ENCODE measurements at places on chromosomes 3 and 15.

GRCh38 chr15:74870436-74871215 is 2.5 kb downstream of the SCAMP2 start:
- no peak for DNase-seq

DNA sequence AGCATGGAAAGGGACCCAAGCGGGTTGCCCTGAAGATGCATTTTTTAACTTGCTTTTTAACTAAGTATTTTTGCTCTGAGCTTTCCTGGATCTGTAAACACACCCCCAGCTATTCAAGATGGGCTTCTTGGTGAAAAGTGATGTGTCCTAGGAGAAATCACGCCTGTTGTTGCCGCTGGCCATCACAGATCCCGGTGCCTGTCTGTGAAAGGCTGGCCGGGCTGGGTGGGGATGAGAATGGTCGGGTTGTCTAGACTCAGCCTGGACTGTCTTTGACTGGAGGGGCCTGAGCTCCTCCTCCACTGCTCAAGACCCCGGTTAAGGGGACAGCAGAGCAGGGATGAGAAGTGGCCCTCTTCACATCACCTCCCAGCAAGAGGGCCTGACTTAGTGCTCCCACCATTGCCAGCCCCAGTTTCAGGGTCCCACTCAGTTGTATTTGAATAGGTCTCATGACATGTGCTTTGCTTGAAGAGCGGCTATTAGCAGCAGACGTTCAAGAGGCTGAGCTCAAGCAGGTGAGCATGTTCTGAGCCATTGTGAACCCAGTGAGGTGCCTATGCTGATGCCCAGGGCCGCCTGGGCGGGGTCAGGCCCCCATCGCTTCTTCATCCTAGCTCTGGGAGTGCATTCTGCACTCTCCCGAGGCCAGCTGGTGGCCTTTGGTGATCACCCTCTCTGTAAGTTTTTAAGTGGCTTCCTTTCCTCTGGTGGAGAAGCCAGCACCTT is 79.9 kb downstream of the IGF1R start:
- no peak for DNase-seq

GRCh38 chr3:72310419-72311380 is 525.8 kb upstream of the PROK2 start:
- no peak for DNase-seq

- DNase-seq, result no peak
Observed at GRCh38 chr3:104396974-104397669, 969.6 kb upstream of the ALCAM start.

- DNase-seq, result no peak
Observed at GRCh38 chr3:194872669-194872977, 186.9 kb downstream of the FAM43A start.

DNA sequence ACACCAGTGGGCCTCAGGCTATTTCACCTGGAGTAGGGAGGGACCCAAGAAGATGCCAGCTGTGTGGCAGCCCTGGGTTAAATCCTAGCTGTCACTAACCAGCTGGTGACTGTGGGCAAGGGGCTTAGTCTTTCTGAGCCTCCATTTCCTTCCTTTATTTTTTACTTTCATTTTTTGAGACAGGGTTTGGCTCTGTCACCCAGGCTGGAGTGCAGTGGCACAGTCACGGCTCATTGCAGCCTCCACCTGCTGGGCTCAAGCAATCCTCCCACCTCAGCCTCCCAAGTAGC is 108.0 kb upstream of the SMAD3 start:
- DNase-seq, result no peak

GRCh38 chr15:91853948-91854638 is 585 bp downstream of the SLCO3A1 start:
- DNase-seq, result peak; percentile 79

DNA sequence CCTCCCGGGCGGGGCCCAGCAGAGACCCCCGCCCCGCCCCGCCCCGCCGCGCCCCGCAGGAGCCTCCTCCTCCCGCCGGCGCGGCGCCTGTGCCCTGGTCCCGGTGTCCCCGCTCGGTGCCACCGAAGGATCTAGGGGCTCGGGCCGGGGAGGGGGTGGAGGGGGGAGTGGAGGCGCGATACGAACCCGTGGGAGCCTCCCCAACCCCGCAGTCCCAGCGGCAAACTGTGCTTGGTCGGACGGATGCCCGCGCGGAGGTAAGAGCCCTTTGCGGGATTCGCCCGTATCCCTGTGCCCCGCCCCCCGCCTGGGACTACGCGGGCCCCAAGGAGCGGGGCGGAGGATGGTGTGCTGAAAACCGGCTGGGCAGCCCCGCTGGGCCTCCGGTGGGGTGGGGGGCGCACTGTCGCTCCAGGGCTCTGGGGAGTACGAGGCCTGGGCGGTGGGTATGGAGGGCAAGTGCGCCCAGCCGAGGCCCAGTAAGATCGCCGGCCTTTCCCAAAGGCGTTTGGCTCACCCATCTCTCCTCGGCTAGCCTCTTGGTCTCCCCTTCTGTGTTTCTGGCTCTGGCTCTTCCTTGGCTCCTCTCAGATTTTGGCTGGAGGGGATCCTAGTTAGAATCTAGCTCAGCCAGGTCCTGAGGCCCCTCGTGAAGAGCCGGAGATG is 65.6 kb upstream of the POLG start:
- no peak for DNase-seq

DNA sequence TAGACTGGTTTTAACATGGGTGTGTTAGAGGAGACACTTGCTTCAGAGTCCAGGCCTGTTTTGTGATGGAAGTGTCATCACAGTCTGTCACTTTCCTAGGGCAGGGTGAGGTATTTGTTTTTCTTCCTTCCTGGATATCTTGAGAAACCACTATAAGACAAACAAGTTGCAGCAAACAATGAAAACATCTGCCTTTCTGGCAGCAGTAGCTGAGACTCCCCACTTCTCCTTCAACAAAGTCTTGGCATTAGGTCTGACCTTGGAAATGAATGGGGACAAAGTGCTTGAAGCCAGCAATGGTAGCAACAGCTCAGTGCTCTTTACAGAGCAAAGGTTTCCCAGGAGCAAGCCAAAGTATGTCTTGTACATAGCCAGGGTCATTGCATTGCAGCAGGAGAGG is 64.6 kb downstream of the CD200 start:
- DNase-seq, result no peak

- no peak for DNase-seq
Observed at GRCh38 chr3:72174890-72175289, 389.9 kb upstream of the PROK2 start.

DNA sequence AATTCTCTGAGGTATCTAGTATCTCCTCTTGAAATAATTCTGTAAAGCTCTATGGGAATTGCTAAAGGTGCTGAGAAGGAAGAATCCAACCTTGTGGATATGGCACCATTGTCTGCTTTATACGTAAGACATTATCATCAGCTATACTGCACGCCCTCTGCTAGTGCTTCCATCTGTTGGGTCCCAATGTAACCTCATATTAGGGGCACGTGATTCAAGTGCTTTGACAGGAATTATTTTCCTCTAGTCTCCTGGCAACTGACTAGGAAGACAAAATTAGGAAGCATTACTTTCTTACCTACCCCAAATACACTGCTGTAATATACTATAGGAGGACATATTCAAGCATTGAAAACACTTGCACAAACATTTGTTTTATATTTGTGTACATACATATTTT is 24.0 kb downstream of the COPS2 start:
- DNase-seq, result no peak

- DNase-seq, result no peak
Observed at GRCh38 chr3:9157651-9158362, 91.6 kb downstream of the SRGAP3 start.

- no peak for DNase-seq
Observed at GRCh38 chr3:169542331-169542751, 121.2 kb downstream of the MECOM start.

DNA sequence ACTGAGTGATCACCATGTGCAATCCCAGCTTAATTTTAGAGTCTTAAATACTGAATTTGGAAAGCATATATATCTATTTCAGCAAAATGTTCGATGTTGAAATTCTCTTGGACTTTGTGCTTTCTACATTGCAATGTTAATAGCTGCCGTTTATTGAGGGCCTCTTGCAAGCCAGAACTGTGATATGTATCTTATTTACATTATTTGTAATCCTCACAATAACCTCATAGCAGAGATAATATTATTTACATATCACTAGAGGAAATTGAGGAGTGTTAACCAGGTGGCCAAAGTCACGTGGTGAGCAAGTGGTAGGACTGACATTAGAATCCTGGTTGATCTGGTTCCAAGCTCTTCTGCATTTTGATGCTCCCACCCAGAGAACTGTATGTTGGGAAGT is 254.1 kb downstream of the SLC9A9 start:
- DNase-seq, result no peak

GRCh38 chr15:19974998-19975397 is 566.6 kb downstream of the GOLGA6L6 start:
- DNase-seq, result no peak

- DNase-seq, result no peak
Observed at GRCh38 chr15:76667943-76668715, 237.0 kb downstream of the SCAPER start.

- DNase-seq, result no peak
Observed at GRCh38 chr3:139284221-139284620, 59.6 kb upstream of the MRPS22 start.
